Activated CD8-positive, alpha-beta memory T cell treated with anti-CD3 and anti-CD28 coated beads, Interleukin-2, amount 10 ng/mL, durations not matched to agents 7 days and 5 days (primary cell): ENCODE measurements at places on chromosomes 4 and X. TPM values are rescaled to one million over a fixed set of nuclear protein-coding genes. Genes with fewer than 3 reads are reported as not detected.

DNA sequence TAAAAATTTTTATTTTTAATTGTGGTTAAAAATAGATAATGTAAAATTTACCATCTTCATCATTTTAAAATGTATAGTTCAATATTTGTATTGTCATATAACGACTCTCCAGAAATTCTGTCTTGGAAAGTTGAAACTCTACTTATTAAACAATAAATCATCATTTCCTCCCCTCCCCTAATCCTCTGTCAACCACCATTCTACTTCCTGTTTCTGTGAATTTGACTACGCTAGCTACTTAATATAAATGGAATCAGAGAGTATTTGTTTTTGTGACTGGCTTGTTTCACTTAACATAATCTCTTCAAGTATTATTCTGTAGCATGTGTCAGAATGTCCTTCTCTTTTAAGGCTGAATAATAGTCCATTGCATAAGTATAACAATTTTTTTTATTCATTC, 729.0 kb upstream of the AADAT start:
- H3K4me3 ChIP-seq = no peak overlapping the region
- no peaks in the 10 kb centered on the region for H3K27me3 ChIP-seq
- no peaks in the 10 kb centered on the region for H3K36me3 ChIP-seq

GRCh38 chrX:50815120-50815519, 1.1 kb upstream of the SHROOM4 start:
- DNase-seq = no peak
- no peak overlapping the region for H3K4me3 ChIP-seq
- H3K27ac ChIP-seq = no peak overlapping the region
- peaks cover 39% of the 10 kb centered on the region for H3K27me3 ChIP-seq
- H3K36me3 ChIP-seq = no peaks in the 10 kb centered on the region

- no peak overlapping the region for H3K4me3 ChIP-seq
- H3K4me1 ChIP-seq = no peaks in the 10 kb centered on the region
- H3K27ac ChIP-seq = no peak overlapping the region
- H3K36me3 ChIP-seq = no peaks in the 10 kb centered on the region
These were observed 41.4 kb downstream of the JADE3 start for GRCh38 chrX:46953597-46953996.

- no peak for DNase-seq
- H3K4me1 ChIP-seq = no peaks in the 10 kb centered on the region
- H3K36me3 ChIP-seq = no peaks in the 10 kb centered on the region
- H3K27me3 ChIP-seq = no peaks in the 10 kb centered on the region
- H3K27ac ChIP-seq = no peak overlapping the region
These were observed 20.6 kb upstream of the PRR27 start for GRCh38 chr4:70133473-70133872.

DNA sequence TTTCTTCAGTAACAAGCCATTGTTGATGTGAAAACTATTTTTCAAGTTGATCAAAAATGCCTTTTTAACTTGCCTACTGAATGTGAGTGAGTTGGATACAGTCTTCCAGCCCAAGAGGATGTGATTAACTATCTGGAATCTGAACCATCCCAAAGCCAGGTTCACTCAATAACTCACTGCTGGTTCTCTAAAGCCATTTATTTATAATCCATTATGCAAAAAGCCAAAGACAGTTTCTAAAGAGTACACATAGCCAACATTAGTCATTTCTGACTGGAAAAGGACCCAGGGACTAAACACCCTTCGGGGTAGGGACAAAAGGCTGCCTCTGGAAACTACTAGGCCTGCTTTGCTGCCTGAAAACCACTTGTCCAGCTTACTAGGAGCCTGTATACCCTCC, 109.6 kb downstream of the SHROOM4 start:
- no peak for DNase-seq
- no peak overlapping the region for H3K27ac ChIP-seq
- H3K27me3 ChIP-seq = peaks cover 14% of the 10 kb centered on the region

DNA sequence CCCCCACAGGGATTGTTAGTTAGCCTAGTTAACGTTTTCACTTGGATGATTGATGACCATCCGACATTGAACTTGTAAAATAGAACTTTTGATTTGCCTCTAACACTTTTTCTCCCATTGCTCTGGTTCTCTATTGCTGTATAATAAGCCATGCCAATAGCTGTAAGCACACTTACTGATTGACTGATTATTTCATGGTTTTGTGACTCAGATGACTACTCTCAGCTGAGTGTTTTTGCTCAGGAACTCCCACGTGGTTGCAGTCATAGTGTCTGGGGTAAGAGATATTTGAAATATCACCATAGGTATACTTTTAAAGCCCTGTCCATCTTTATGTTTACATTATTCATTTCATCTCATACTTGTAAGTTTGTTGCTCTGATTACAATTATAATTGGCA, 1285.5 kb downstream of the STIM2 start:
- H3K4me1 ChIP-seq = no peaks in the 10 kb centered on the region
- no peak overlapping the region for H3K27ac ChIP-seq
- no peak overlapping the region for H3K4me3 ChIP-seq
- H3K27me3 ChIP-seq = no peaks in the 10 kb centered on the region
- no peak for DNase-seq

- no peak overlapping the region for H3K27ac ChIP-seq
- no peak overlapping the region for H3K4me3 ChIP-seq
- DNase-seq = no peak
- no peaks in the 10 kb centered on the region for H3K4me1 ChIP-seq
- no peaks in the 10 kb centered on the region for H3K27me3 ChIP-seq
These were observed 113.4 kb upstream of the TMEM47 start for GRCh38 chrX:34770511-34770910.

DNA sequence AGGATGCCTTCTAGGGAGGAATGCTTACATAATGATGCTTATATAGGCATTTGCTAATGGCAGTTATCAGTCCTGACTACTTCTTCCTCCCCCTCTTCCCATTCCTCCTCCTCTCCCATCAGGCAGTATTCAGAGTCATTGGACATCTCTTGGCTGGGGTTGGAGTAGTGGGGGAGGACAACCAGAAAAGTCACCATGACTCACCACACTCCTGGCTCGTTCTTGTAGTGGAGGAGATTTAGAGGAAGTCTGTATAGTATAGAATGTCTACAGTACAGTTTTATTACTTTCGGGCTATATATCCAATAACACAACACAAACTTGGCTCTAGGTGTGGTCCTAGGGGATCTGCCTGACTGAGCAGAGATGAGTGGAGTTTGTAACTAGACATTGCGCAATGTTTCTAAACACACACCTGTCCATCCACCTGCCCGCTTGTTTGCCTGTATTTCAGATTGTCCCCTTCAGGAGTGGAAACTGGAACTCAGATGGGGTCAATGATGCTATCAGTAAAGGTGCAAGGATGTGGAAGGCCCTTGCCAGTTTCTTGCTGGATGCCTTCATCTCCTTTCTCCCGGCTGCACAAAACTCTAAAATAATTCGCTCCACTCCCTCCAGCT, 27.9 kb upstream of the KIAA1210 start:
- DNase-seq = no peak
- no peak overlapping the region for H3K27ac ChIP-seq
- H3K4me3 ChIP-seq = no peak overlapping the region
- H3K4me1 ChIP-seq = no peaks in the 10 kb centered on the region
- H3K27me3 ChIP-seq = peaks cover 15% of the 10 kb centered on the region
- no peaks in the 10 kb centered on the region for H3K36me3 ChIP-seq

DNA sequence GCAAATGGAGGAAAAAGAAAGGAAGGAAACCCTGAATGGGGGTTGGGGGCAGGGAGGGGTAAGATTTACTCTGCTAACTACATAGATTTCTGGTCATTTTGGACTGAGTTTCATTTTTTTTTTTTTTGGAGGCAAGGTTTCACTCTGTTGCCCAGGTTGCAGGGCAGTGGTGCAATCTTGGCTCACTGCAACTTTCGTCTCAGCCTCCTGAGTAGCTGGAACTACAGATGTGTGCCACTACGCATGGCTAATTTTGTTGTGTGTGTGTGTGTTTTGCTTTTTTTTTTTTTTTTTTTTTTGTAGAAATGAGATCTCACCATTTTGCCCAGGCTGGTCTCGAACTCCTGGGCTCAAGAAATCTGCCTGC, 223.5 kb downstream of the APBB2 start:
- H3K4me3 ChIP-seq = no peak overlapping the region
- H3K27ac ChIP-seq = no peak overlapping the region
- no peak for DNase-seq
- no peaks in the 10 kb centered on the region for H3K36me3 ChIP-seq
- no peaks in the 10 kb centered on the region for H3K4me1 ChIP-seq

DNA sequence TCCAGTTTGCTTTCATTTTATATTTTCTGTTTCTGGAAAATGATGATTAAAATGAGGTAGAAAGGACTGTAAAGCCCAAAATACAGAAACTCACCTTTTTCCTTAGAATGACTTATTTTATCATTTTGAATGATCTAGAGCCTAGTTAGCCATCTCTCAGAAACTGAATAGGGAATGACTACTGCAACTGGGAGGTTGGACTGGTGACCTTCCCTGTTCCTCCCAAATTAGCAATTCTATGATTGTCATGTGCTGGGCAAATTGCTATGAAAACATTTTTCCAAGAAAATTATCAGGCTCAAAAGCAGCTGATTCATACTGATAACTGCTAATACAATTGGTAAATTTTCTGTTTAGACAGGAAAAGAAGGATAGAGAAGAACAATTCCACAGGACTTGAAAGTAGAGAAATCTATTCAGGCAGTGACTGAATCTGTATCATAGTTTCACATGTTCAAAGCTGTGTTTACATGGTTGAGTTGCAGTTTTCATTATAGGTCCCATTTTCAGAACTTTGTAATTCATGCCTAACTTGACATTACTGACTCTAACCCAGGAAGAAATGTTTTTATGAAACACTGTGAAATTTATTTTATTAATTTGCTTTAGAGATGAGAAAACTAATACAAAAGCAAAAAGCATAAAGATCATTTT, 43.4 kb upstream of the SEC24B start:
- peaks cover 13% of the 10 kb centered on the region for H3K27me3 ChIP-seq
- H3K4me3 ChIP-seq = no peak overlapping the region
- no peaks in the 10 kb centered on the region for H3K36me3 ChIP-seq
- no peak for DNase-seq
- peaks cover 10% of the 10 kb centered on the region for H3K4me1 ChIP-seq

GRCh38 chr4:108543359-108543968, 76.9 kb upstream of the RPL34 start:
- H3K27me3 ChIP-seq = no peaks in the 10 kb centered on the region
- H3K4me3 ChIP-seq = no peak overlapping the region
- peaks cover 8% of the 10 kb centered on the region for H3K4me1 ChIP-seq

The PCDH18 gene
- total RNA-seq = not detected

The RASSF6 gene
- not detected for total RNA-seq

The GYG2 gene
- total RNA-seq = not detected

The MAGEA8 gene
- total RNA-seq = not detected

The NR3C2 gene
- 9.0 TPM for total RNA-seq

The SLC25A31 gene
- total RNA-seq = not detected

The UCHL1 gene
- total RNA-seq = 0.85 TPM

The MAGEA1 gene
- total RNA-seq = not detected
